ENCODE measurements at places on chromosomes 3 and 15. TPM values are rescaled to one million over a fixed set of nuclear protein-coding genes. Genes with fewer than 3 reads are reported as not detected.

DNA sequence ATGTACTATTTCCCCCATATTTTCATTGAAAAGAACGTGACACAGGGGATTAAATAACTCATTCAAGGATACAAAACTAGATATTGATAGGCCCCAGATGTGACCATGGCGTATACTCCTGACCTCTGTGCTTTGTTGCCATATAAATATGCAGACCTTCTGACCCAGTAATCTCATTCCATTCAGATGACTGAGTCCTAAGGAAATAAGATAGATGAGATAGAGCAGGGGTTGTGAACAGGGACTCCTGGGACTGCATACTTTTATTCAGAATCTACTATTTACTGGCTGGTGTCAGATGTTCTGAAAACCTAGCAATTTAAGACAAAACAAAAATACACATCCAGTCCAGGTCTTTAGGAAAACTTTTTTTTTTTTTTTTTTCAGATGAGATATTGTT, 139.2 kb upstream of the MANF start:
- DNase-seq, result no peak
- H3K4me3 ChIP-seq, result no peak overlapping the region
- H3K27me3 ChIP-seq, result no peaks in the 10 kb centered on the region
- no peak overlapping the region for H3K27ac ChIP-seq
- no peaks in the 10 kb centered on the region for H3K4me1 ChIP-seq

GRCh38 chr15:69143756-69144436, 16.5 kb upstream of the GLCE start:
- H3K36me3 ChIP-seq, result no peaks in the 10 kb centered on the region
- H3K27me3 ChIP-seq, result no peaks in the 10 kb centered on the region
- no peak overlapping the region for H3K4me3 ChIP-seq
- no peaks in the 10 kb centered on the region for H3K4me1 ChIP-seq
- no peak overlapping the region for H3K27ac ChIP-seq

- H3K4me3 ChIP-seq, result no peak overlapping the region
- H3K36me3 ChIP-seq, result no peaks in the 10 kb centered on the region
- H3K4me1 ChIP-seq, result peaks cover 18% of the 10 kb centered on the region
- peak overlapping the region; percentile 34 for H3K27ac ChIP-seq
- DNase-seq, result peak; percentile 89
Observed at GRCh38 chr15:70152070-70152480, 54.4 kb upstream of the TLE3 start.

- no peak overlapping the region for H3K27ac ChIP-seq
- H3K4me3 ChIP-seq, result no peak overlapping the region
- H3K36me3 ChIP-seq, result no peaks in the 10 kb centered on the region
Observed at GRCh38 chr3:77160931-77161497, 121.1 kb downstream of the ROBO2 start.

GRCh38 chr3:17795711-17796110, 53.3 kb upstream of the TBC1D5 start:
- DNase-seq, result no peak
- no peaks in the 10 kb centered on the region for H3K36me3 ChIP-seq
- H3K27me3 ChIP-seq, result no peaks in the 10 kb centered on the region
- no peak overlapping the region for H3K4me3 ChIP-seq
- H3K4me1 ChIP-seq, result no peaks in the 10 kb centered on the region
- H3K27ac ChIP-seq, result no peak overlapping the region

- no peak for DNase-seq
- no peak overlapping the region for H3K4me3 ChIP-seq
- H3K27ac ChIP-seq, result no peak overlapping the region
- H3K4me1 ChIP-seq, result no peaks in the 10 kb centered on the region
- H3K36me3 ChIP-seq, result no peaks in the 10 kb centered on the region
Observed at GRCh38 chr3:171561596-171562323, 101.6 kb upstream of the TNIK start.

GRCh38 chr3:140950863-140951262, 9.2 kb downstream of the SLC25A36 start:
- no peaks in the 10 kb centered on the region for H3K27me3 ChIP-seq
- H3K4me1 ChIP-seq, result peaks cover 59% of the 10 kb centered on the region
- H3K4me3 ChIP-seq, result no peak overlapping the region
- H3K36me3 ChIP-seq, result no peaks in the 10 kb centered on the region
- no peak overlapping the region for H3K27ac ChIP-seq

- no peak overlapping the region for H3K27ac ChIP-seq
- DNase-seq, result no peak
- H3K4me3 ChIP-seq, result no peak overlapping the region
- H3K4me1 ChIP-seq, result peaks cover 7% of the 10 kb centered on the region
- H3K27me3 ChIP-seq, result no peaks in the 10 kb centered on the region
Observed at GRCh38 chr3:196274585-196274984, 12.9 kb downstream of the PCYT1A start.

GRCh38 chr3:194955546-194955945, 269.9 kb downstream of the FAM43A start:
- H3K27ac ChIP-seq, result no peak overlapping the region
- H3K27me3 ChIP-seq, result no peaks in the 10 kb centered on the region
- no peaks in the 10 kb centered on the region for H3K36me3 ChIP-seq
- no peak for DNase-seq

DNA sequence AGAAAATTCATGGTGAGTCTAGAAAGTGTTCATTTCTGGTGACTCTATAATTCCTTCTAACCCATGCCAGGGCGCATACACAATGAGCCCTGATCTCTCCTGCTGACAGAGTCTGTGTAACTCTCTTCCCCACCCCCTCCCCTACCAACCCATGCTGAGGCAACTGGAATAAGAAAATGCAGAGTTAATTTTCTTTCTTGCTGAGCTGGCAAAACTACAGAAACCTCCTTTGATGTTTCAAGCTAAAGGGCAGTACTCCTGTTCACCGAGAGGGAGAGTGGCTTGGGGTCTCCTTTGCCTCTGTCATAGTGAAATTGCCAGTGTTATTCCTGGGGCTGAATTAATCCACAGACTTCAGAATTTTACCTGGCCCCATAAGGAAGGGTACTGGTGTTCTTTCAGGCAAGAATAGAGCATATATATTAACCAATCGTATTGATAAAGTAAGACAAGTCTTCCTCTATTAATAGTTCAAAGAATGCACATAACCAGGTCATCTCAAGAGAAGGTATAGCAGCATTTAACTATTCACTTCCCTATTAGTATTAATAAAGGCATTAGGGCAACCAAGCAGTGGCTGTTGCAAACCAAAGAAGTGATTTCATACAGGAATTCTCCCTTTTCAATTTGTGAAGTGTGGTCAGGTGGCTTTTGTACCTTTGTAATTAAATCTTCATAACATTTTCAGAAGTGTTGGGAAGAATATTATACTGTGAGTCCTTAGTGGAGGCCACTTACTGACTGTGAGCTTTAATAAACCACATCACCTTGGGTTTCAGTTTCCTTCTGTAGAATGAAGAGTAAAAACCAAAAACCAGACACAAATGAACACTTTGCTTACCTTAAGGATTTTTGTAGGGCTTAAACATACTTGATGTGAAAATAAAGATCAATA, 4.1 kb downstream of the GAP43 start:
- H3K36me3 ChIP-seq, result no peaks in the 10 kb centered on the region
- H3K4me1 ChIP-seq, result no peaks in the 10 kb centered on the region
- H3K27ac ChIP-seq, result no peak overlapping the region
- no peak for DNase-seq

DNA sequence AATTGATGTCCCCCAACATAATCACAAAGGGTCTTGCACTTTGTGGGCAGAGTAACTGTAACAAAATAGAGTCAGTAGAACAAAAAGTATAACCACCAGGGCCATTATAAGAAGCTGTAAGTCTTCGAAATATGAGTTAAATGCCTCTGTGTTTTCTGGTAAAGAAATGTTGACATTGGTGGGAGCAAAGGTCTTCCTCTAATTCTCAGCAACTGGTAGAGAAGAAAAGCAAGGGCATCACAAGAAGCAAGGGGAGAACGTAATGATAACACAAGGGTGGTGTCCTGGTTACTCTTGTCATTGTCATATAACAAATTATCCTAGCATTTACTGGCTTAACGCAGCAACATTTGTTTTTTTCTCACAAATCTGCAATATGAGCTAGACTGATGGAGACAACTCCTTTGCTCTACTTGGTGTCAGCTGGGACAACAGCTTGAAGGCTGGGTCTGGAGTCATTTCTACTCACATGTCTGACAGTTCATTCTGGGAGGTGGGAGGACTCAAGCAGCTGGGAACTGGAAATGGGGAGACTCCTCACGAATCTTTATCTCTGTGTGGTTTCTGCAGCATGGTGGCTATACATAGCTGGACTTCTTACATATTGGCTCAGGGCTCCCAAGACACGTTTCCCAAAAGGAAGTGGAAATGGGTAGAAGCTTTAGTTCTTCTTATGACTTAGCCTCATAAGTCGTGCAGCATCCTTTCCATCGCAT, 20.2 kb downstream of the DNAJB11 start:
- H3K27ac ChIP-seq, result peak overlapping the region; percentile 53
- peaks cover 12% of the 10 kb centered on the region for H3K4me1 ChIP-seq
- H3K4me3 ChIP-seq, result no peak overlapping the region

DNA sequence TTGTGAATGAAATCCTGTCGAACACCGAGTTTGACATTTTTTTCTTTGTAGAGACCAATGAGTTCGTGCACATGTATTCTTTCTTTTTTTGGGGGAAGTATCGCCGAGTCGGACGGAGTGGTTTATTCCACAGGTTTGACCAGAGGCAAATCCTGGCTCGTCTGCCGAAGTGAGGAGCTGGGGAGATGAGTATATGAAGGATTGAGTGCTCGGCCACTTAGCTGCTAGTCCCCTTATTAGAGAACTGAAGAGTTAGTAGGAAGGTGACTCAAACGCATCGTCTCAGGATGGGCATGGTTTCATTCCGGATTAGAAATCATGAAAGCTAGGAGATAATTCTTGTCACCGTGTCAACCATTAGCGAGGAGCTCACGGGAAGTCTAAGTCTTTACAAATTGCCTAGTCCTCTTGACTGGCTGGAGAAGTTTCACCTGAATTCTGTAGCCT, 154.7 kb upstream of the GOLIM4 start:
- no peaks in the 10 kb centered on the region for H3K27me3 ChIP-seq
- no peak overlapping the region for H3K4me3 ChIP-seq
- no peak for DNase-seq
- no peak overlapping the region for H3K27ac ChIP-seq

DNA sequence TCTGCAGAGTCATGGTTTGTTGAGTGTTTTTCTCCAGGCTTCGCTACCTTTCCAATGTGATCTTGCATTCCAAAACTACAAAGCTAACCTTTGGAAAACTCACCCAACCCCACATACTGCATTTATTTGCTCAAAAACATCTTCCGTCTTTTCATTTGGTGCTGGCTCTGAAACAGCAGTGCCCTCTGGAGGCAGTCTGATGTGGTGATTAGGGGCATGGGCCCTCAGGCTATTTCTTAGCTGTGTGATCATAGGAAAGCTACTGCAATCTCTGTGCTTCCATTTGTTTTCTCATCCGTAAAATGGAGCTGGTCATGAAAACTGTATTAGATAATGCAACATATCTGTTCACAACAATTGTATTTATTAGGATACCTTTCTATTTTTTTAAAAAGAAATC, 47.0 kb downstream of the MTHFS start:
- DNase-seq, result no peak
- no peaks in the 10 kb centered on the region for H3K27me3 ChIP-seq
- peaks cover 4% of the 10 kb centered on the region for H3K36me3 ChIP-seq
- H3K27ac ChIP-seq, result no peak overlapping the region
- no peaks in the 10 kb centered on the region for H3K4me1 ChIP-seq
- H3K4me3 ChIP-seq, result no peak overlapping the region

GRCh38 chr3:10395196-10395595, 74.3 kb upstream of the SEC13 start:
- no peak overlapping the region for H3K4me3 ChIP-seq
- H3K27ac ChIP-seq, result no peak overlapping the region
- H3K36me3 ChIP-seq, result no peaks in the 10 kb centered on the region
- no peak for DNase-seq

DNA sequence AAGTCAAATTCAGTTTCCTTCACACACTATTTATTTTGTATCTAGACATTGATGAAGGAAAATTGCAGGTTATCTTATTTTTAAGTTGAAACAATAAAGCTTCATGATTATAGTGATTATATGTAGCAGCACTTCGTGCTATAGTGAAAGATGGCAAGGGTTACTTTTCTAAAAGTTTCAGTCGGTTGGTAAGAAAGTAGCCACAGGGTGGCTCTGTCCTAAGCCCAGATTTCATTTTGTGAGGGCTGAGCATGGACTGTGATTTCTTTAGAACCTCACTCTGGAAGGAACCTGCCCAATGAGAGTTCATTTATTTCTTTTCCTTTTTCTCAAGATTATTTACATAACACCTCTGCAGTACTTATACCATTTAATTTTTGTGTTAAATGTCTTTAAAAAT, 66.5 kb downstream of the NME9 start:
- no peak for DNase-seq
- no peaks in the 10 kb centered on the region for H3K27me3 ChIP-seq
- H3K36me3 ChIP-seq, result no peaks in the 10 kb centered on the region
- no peak overlapping the region for H3K4me3 ChIP-seq

Gene TGM4
- total RNA-seq, result not detected

Gene FETUB
- not detected for total RNA-seq

Gene ATP13A4
- total RNA-seq, result 9.2 TPM

Gene WDR76
- total RNA-seq, result 2.6 TPM

Gene MAP2K1
- 11.1 TPM for total RNA-seq

Gene EPHB1
- 0.31 TPM for total RNA-seq

Gene BCL2A1
- 5.2 TPM for total RNA-seq

Gene NXPE3
- total RNA-seq, result 1.8 TPM

Gene GRAMD1C
- total RNA-seq, result 6.2 TPM

Gene GLDN
- 0.54 TPM for total RNA-seq

Measured in pancreas (tissue), 10 donors.